ENCODE measurements at places on chromosomes 7 and 10.

GRCh38 chr7:155995183-155995612, 182.9 kb upstream of the SHH start:
- no peak for DNase-seq

GRCh38 chr10:32279795-32280194, 67.2 kb downstream of the EPC1 start:
- no peak for DNase-seq

DNA sequence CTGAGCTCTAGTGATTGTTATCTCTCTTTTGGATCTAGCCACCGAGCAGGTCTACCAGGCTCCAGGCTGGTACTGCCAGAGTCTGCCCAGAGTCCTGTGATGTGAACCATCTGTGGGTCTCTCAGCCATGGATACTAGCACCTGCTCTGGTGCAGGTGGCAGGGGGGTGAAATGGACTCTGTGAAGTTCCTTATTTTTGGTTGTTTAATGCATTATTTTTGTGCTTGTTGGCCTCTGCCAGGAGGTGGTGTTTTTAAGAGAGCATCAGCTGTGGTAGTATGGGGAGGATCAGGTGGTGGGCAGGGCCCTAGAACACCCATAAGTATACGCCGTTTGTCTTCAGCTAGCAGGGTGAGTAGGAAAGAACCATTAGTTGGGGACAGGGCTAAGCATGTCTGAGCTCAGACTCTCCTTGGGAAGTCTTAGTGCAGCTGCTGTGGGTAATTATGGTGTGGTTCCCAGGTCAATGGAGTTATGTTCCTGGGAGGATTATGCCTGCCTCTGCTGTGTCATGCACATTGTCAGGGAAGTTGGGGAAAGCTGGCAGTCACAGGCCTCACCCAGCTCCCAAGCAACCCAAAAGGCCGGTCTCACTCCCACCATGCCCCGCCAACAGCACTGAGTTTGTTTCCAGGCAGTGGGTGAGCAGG, 81.8 kb downstream of the NPSR1 start:
- DNase-seq = no peak

GRCh38 chr7:29564496-29565223, 1.0 kb downstream of the PRR15 start:
- no peak for DNase-seq

GRCh38 chr7:70707823-70708243, 424.1 kb upstream of the GALNT17 start:
- DNase-seq = no peak

GRCh38 chr10:97049670-97050069, 136.1 kb downstream of the SLIT1 start:
- no peak for DNase-seq
